Liver (tissue), 10 donors: ENCODE measurements at places on chromosomes 13 and 19.

DNA sequence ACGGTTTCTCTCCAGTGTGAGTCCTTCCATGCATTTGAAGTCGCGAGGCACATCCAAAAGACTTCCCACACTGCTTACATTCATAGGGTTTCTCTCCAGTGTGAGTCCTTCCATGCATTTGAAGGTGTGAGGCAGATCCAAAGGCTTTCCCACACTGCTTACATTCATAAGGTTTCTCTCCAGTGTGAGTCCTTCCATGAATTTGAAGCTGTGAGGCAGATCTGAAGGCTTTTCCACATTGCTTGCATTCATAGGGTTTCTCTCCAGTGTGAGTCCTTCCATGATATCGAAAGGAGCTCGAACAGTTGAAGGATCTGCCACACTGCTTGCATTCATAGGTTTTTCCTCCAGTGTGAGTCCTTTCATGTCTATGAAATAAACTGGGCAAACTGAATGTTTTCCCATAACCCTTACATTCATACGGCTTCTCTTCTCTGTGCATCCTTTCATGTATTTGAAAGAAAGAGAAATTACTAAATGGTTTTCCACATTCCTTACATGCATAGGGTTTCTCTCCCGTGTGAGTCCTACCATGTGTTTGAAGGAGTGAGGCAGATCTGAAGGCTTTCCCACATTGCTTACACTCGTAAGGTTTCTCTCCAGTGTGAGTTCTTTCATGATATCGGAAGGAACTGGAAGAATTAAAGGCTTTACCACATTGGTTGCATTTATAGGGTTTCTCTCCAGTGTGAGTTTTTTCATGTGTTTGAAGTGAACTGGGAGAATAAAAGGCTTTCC lies 20.3 kb downstream of the ZNF433 start:
- DNase-seq, result no peak

- DNase-seq, result no peak
Observed at GRCh38 chr13:104837756-104838155, 1697.7 kb downstream of the EFNB2 start.

DNA sequence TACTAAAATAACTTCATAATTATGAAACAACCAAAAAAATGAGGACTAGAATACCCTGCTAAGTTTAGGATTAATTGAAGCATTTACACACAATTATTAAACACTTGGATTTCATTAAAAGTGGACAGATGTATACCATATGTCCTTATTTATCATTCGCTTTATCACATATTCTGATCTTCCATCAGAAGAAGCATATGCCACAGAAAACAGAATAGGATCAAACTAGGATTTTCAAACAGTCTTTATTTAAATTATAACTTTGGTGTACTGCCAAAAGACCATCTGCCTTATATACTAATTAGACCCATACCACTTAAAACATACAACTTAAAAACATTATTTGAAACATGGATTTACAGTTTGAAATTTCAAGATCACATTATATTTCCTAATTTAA lies 727.1 kb upstream of the KLHL1 start:
- no peak for DNase-seq

DNA sequence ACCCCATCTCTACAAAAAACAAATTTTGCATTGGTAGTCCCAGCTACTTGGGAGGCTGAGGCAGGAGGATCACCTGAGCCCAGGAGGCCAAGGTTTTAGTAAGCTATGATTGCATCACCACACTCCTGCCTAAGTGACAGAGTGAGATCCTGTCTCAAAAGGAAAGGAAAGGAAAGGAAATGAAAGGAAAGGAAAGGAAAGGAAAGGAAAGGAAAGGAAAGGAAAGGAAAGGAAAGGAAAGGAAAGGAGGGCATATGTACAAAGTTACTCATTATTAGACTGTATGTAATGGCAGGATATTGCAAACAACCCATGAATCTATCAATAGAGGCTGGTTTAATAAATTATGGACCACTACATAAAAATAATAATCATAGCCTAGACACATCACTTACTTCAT lies 40.8 kb upstream of the CACNA1A start:
- DNase-seq, result no peak

DNA sequence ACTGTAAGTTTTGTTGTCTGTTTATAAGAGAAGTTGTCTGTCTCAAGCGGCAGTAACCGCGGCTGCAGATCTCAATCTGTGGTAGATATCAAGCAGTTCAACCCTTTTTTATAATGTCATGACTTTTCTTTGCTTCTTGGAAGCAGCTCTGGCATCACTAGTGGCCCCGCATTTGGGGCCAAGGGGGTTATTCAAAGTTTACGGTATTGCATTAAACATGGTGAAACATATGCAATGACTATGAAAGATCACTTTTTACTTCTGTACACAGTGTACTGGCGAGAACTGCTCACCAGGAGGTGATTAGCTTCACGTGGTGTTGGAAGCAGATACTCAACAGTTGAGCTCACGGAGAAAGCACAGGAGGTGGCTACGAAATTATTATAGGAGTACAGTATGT lies 4.6 kb upstream of the FFAR3 start:
- DNase-seq, result no peak

DNA sequence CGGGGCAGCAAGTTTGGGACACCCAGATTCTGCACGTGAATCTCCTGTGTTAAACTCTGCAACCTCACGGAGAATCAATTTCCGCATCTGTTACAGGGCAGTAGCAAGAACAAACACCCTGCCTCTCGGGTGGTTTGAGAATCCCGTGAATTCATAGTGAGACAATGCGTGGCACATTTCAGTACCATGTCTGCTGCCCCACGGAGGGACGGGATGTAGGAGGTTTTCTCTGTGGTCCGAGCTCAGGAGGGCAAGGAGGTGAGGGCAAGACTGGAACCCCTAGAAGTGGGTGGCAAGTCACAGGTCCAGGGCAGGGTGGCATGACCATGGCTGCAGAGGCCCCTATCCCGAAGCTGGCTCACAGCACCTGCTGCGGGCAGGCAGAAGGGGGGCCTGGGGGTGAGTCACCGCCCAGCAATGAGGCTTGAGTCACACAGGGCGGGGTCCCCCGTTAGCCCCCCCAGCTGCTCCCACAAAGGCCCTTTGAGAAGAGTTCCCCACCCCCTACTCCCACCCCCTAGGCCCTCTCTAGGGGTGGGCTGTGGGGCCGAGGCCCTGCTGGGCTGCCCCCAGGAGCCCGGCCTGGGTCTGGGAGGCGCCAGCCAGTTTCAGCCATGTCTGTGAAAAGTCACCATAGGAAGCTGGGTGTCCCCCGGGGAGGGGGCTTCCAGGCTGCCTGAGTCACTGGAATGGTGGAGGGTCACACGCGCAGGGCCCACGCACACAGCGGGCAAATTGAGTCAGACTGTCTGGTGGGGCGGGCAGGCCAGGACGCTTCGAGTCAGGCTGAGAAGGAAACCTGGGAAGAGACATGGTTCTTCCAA lies 25.8 kb upstream of the NANOS3 start:
- no peak for DNase-seq

- DNase-seq, result no peak
Observed at GRCh38 chr13:51967482-51968446, 43.5 kb downstream of the ATP7B start.

DNA sequence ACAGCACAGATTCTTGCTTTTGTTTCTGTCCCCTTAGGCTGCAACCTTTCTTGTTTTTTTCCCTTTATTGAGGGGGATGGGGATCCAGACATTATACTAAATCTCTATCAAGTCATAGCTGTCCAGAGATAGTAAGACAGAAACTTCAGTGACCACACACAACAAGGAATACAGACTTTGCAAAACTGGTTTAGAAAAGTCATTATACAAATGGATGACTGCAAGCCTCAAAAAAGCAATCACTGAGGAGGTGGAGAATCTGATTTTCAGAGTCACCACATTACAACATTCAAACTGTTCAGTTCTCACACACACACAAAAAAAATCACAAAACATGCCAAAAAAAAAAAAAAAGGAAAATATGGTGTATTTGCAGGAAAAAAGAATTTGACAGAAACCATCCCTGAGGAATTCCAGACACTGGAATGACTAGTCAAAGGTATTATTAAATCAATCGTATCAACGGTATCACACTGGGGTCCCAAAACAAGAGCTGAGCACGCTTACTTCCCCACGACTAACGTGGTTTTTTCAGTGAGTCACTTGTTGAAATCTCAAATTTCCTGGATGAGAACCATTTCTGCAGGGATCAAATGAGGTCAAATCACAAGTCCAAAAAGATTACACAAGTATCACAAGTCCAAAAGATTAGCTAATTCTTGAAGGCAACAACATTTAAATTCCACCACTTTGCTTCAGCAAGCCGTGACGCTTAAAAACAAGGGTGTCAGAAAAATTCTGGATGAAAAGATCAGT lies 41.2 kb downstream of the USP12 start:
- no peak for DNase-seq

DNA sequence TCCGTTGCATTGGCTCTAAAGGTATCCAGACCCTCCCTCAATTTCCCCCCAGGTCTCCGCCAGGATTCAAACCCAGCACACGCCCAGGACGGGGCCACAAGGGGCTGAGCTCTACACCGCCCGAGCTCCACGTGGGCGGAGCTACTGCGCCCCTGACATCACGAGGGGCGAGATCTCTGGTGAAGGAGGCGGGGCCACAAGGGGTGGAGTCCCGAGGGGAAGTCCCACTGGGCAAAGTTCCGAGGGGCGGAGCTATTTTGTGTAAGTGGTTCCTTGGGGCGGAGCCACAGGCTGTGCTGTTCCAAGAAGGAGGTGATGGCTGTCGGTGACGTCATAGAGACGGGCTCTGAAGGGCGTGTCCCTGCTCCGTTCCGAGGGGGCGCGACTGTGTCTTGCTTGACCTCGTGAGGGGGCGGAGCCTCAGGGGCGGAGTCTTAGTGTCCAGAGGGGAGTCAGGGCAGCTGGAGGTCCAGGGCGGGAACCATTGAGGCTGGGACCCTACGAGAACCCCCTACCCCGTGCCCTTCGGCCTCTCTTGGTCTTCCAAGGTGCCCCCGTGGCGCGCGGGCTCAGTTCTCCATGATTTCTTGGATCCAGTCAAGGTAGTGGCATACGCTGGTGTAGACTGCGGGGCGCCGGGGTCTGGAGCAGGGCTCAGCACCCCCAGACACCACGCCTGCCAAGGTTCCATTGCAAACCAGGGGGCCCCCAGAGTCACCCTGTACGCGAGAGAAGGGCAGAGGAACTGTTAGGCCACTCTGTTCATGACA lies 1.3 kb upstream of the KLK8 start:
- no peak for DNase-seq

- DNase-seq, result no peak
Observed at GRCh38 chr13:44231786-44232516, 141.7 kb upstream of the SERP2 start.
